ENCODE measurements at places on chromosomes 16 and 17. TPM values are rescaled to one million over a fixed set of nuclear protein-coding genes. Genes with fewer than 3 reads are reported as not detected.

DNA sequence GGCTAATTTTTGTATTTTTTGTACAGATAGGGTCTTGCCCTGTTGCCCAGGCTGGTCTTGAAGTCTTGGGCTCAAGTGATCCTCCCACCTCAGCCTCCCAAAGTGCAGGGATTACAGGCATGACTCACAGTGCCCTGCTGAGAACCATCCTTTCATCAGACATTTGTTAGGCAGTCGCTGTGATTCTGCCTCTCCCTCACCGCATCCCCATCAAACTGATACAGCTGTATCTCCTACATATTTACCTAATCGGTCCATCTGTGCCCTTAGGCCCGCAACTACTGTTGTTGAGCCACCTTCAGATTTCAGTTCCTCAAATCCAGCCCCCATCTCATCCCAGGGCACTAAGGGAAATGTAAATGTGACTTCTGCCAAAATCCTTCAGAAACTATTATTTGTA lies 2.0 kb upstream of the SLC43A2 start:
- DNase-seq: peak; percentile 48

DNA sequence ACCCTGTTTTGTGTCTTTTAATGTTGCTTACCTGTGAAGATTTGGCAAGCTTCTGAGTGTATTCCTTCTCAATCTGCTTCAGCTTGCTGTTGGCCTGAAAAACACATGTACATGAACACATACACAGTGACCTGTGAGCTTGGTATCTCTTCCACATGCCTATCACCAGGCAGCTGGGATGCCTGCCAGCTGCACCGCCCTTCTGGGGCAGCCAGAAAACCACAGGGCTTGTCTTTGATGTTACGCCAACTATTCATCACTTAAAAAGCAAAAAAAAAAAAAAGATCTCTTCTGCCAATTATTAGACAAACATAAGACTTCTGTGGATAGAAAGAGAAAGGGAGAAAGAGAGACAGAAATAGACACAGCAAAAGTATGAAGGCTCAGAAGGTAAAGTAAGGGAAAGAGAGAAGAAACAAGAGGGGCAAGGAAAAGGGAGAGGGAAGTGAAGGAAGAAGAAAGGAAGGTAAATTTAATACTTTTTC lies 189.2 kb upstream of the AXIN2 start:
- DNase-seq: peak; percentile 98

DNA sequence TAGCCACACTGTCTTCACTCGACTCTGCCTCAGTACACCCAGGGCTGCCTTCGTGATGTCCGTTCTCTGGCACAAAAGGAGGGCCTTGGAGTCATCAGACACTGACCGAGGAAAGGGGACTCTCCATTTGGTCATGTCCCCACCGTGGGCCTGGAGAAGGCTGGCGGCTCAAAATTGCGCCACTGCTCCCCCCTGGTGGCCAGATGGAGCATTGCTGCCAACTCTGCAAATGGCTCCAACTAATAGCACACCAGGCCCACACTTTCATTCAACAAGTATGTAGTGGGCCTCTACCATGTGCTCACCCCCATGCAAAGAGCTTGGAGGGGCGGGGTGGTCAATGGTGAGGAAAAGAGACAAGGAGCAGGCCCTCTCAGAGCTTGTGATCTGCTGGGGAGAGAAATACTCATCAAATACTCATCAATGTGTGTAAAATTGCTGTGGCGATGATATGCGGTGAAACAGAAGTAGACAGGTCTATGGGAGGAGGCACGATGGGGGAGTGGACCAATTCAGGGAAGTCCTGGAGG lies 5.2 kb upstream of the GRIN2C start:
- DNase-seq: peak; percentile 70

DNA sequence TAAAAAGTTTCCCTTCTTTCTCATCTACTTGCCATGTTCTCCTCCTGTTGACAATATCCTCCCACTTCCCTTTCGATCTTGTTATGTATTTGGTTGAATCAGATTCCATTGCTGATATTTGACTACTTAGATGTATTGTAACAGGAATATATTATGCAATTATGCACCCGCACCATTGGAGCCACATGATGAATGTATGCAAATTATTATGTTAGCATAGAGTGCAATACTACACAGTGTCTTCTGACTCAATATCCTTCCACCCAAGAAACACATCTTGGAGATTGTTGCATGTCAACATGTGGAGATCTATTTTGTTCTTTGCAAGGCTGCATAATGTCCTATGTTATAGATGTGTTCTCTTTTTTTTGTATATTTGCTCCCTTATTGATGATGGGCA lies 219.2 kb upstream of the RBFOX1 start:
- DNase-seq: no peak

UBE2G1 gene
- total RNA-seq: 59.7 TPM

- DNase-seq: no peak
Observed at GRCh38 chr17:13572581-13572980, 29.1 kb downstream of the HS3ST3A1 start.

DNA sequence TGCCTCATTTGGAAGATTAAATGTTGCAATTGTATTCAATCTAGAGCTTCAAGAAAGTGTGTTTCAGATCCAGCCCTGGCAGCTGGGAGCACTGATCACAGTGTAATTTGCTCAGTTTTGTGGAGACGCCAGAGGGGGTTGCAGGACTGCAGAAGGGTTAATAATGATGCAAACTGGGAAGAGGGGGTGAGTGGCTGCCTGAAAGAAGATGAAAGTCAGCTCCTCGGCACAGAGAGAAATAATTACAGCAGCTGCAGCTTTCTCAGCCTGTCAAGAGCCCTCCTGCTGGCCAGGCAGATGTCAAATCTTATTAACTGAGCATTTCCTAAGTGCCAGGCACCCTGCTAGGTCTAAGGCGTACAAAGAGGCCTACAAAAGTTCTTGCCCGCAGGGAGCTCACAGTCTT lies 97.7 kb downstream of the ZNF18 start:
- no peak for DNase-seq

- DNase-seq: no peak
Observed at GRCh38 chr17:78953356-78954350, 26.1 kb downstream of the LGALS3BP start.

DNA sequence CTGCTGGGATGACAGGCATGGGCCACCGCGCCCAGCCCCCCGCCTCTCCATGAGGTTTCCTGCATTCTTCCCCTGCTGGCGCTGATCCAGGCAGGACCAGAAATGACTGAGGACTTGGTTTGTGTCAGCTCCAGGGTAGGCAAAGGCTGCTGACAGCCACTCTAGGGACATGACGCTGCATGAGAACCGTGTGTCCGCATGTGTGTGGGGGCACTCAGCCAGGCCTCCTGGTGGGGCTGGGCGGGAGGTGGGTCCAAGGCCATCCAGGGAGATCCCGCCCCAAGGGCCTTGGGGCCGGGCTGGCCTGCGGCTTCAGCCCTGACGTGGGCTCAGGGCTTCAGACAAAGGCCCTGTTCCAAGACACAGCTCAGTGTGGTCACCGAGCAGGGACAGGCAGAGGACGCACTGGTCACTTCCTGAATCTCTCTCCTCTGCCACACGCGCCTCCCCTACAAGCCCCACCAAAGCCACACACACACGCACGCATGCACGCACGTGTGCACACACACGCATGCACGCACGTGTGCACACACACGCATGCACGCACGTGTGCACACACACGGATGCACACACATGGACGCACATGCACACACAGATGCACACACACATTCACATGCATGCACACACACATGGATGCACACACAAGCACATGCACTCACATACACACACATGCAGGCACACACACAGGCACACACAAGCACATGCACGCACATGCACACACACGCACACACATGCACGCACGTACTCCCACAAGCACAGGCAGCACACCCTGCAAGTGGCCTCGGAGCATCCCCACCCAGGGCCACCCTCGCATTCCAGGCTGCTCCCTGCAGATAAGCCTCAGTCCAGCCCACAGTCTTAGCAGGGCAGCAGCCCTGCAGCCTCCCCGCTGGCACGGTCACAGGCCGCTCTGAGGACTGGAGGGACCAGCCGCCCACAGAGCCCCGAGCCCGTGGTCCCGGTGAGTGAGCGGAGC lies 5.3 kb upstream of the TMEM204 start:
- no peak for DNase-seq

DNA sequence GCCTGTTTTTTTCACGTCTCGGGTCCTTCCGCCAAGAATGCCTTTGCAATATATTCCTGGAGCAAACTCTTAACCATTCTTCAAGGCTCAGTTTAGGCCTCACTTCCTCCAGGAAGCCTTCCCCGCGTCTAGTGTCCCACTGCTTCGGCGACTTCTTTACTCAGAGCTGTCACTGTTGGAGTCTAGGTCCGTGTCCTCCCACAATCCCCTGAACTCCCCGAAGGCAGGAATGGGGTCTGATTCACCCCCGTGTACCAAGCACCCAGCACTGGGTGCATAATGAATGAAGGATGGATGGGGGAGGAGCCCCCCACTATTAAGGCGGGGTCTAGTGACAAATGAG lies 508 bp downstream of the MATCAP1 start:
- DNase-seq: no peak

DNA sequence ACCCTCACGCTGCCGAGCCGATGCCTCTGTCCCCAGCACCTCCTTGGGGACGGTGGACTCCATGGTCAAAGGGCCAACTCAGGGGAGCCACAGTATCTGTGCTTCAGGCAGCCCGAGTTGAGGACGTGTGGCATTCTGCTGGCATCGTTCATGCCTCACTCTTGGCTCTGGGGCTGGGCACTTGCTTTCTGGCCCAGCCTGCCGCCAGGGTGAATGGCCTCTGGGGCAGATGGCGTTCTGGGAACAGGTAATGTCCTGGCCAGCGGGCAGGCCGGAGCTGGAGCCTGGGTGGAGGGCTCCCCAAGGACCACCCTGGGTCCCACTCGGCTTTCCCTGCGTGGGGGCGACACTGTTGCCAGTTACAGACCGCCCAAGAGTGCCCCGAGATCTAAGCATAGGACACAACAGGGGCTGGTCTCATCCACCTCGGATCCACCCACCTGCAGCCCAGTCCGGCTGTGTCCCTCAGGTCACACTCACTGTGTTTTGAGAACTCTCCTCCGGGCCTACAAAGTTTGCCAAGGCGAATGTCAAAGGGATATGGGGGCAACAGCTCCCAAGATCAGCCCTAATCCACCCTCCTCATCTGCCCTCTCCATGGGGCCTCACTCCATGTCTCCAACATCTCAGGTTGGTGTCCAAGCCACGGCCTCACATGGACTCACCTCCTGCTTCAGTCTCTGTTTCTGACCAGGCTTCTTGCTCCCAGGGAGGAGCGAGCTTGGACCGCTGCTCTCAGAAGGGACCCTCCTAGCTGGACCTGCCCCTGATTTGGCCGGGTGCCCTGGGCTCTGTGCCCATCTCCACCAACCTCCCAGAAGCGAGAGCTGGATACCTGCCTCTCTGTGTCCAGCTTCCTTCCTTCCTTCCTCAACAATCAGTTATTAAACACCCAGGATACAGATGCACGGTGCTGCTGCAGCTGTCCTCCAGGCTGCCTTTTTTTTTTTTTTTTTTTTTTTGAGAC lies 60.8 kb downstream of the TMEM235 start:
- no peak for DNase-seq

GRCh38 chr17:12765548-12765947 lies 23.8 kb upstream of the ARHGAP44 start:
- peak; percentile 39 for DNase-seq

- DNase-seq: peak; percentile 6
Observed at GRCh38 chr17:9484789-9485188, 90.8 kb downstream of the STX8 start.

GRCh38 chr17:78798695-78799559 lies 16.9 kb upstream of the CYTH1 start:
- DNase-seq: no peak

DNA sequence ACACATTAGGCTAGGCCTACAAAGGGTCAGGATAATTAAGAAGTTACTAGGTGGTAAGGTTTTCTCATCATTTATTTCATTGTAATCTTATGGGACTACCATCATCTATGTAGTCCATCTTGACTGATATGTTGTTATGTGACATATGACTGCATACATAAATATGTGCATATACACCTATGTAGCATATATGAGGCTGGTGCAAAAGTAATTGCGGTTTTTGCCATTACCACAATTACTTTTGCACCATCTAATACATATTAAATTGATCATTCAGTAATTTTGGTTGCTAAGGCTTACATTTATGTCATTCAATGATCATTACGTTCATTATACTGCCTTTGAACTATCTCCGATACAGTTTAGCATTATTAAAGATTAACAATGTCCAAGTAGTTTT lies 167.8 kb upstream of the AXIN2 start:
- DNase-seq: no peak

DNA sequence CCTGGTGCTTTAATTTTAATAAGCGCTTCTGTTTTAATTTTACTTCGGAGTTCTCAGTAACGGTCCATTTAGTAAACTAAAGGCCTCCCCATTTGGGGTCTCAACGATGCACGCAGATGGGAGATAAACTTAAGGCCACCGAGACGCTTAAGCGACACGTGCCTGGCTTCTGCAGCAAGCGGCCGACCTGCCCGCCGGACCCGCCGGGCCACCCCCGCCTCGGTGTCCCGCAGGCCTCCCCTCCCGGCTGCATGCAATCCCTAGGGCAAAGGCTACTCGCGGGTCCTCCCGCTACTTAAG lies 592 bp downstream of the GCSH start:
- no peak for DNase-seq

DNA sequence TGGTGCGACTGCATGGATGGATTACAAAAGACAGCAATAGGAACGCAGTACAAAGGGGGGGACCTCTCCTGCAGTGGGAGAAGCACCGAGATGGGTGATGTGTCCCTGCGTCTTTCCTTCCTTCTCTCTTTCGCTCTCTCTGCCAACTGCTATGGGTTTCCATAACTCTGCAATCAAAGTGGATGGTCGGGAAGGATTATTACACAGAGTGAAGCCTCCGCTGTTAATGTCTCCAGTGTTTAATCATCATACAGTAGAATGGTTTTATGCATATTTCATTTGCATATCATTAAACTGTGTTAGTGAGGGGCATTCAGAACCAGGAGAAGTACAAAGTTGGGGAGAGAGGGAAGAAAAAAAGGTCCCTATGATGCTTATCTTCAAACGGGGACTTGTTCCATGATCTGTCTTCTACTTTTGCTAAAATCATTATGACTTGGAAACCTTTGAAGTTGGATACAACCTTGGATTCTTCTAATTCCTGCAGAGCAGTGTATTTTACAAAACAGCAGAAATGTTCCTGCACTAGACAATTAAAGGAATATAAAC lies 255.9 kb upstream of the PMFBP1 start:
- no peak for DNase-seq

CDH15 gene
- total RNA-seq: not detected

GRCh38 chr17:50908860-50909764 lies 43.0 kb upstream of the TOB1 start:
- DNase-seq: no peak

PABPN1L gene
- not detected for total RNA-seq

GRCh38 chr17:17494870-17495535 lies 1.2 kb downstream of the RASD1 start:
- DNase-seq: no peak

Measured in HT1080 (cell line).